Aorta (tissue), 5 donors: ENCODE measurements at places on chromosomes 3 and 15.

DNA sequence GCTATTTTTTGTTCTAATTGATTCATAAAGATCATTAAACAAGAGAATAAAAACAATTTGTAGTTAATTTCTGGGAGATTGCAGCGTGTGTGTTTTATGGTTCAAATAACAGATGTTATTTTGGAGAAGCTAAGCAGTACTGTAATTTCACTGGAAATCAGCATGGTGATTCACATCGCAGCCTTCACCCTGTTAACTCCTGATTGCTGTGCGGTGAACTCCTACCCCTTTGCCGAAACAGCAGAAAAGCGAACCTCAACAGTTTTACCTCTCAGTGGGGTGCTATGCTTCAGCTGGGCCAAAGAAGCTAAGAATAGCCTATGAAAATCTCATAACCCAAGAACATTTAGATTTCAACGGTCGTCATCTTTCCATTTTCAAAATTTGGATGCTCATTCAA, 441.5 kb upstream of the RARB start:
- DNase-seq: no peak

GRCh38 chr3:37279856-37280255, 105.5 kb upstream of the LRRFIP2 start:
- DNase-seq: no peak

GRCh38 chr15:98292442-98293240, 332.1 kb downstream of the ARRDC4 start:
- DNase-seq: peak; percentile 84

DNA sequence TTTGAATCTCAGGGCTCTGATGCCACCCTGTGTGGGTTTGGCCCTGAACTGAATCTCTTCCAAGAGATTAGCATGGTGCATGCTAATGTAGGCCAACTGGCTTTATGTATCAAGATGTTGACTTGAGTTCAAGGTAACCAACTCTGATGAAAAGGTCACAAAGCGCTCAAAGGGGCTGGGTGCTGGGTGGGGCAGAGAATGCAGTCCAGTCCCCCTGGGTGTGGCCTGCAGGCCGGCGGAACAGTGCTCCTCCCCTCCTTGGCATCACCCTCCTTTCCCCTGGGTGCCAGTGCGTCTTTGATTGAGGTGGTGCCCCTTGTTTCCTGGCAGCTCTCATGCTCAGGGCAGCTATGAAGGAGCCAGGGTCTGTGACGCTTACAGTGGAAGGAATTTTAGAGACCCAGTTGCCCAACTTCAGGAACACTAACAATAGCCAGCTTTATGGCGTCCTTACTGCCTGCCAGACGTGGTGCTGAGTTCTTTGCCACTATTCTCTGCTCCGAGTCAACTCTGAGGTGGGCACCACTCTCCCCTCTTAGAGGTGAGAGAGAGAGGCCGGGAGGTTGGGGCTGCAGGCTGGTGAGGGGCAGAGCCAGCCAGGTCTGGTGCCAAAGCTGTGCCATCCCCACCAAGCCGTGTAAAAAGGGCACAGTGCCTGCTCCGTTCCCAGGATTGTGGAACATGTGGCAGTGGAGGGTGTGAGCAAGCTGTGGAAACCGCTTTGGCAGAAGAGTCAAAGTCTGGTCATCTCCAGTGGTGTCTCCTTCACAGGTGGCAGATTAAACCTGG, 9.8 kb downstream of the SYNM start:
- DNase-seq: peak; percentile 44

DNA sequence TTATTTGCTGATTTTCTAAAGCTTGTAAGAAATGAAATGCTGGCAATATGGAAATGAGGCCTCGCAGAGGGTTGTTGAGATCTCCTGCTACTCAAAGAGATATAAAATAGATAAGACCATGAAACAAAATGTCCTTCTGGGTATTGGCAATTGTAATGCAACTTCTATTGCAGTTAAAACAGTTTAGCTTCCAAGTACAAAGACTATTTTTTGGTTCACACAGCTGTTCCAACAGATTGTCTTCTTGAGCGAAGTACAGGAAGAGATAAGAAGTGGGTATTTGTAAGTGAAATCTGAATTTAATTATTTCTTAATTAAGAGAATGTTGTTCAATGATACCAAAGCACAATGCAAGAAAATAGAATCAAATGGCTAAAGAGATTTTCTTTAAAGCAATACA, 801.5 kb upstream of the GBE1 start:
- DNase-seq: no peak

GRCh38 chr15:84911879-84912660, 27.6 kb downstream of the SLC28A1 start:
- DNase-seq: peak; percentile 95

GRCh38 chr3:29152379-29152778, 128.5 kb upstream of the RBMS3 start:
- DNase-seq: no peak

DNA sequence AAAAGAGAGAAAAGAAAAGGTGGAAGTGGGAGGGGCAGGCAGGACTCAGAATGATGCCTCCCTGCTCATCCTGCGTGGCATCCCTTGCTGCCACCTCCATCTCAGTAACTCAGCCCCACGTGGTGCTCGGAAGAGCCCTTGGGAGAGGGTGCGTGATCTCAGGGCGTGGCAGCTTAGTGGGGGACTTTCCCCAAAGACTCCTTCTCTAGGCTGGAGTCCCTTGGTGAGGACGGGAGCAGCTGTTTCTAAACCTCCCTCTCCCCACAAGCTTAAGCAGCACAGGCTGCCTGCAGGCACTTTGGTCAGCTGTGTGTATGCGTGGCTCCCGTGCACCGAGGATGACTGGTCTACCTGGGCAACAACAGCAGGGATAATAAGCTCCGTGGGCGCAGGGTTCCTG, 7.4 kb upstream of the ANPEP start:
- DNase-seq: no peak

- peak; percentile 83 for DNase-seq
Observed at GRCh38 chr15:101014921-101015841, 96.0 kb downstream of the LRRK1 start.
